NCI-H1092 (cell line): ENCODE measurements at places on chromosomes 12 and 14.

DNA sequence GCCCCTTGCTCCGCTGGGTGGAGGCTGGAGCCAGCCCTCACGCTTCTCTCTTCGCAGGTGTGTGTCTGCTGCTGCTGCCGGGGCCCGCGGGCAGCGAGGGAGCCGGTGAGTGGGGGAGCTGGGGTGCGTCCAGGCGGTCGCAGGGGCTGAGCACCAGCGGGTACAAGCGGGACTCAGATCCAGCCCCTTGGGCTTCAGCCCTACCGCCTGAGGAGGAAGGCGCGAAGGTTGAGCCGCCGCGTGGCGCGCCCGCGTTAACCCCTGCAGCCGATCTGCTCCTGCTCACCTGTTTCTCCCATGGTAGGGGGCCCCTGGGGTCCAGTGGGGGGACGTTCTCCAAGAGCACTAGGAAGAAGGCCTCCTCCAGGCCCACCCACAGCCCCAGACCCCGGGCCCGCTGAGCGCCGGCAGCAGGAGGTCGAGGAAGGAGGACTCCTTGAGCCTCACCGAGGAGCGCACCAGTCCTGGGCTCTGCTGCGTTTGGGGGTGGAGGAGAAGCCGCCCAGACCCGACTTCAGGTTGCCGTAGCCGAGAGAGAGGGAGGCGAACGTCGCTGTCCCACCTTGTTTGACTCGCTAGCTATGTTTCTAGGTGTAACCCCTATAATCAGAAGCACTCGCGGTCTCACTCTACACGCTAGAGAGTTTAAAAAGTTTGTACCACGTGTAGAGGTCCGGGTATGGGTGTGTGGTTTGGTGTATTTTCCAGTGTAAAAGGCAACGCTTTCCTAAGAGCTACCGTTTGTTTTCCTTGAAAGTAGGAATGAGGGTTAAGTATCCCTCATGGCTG, 834 bp downstream of the COCH start:
- DNase-seq, result peak; percentile 66

DNA sequence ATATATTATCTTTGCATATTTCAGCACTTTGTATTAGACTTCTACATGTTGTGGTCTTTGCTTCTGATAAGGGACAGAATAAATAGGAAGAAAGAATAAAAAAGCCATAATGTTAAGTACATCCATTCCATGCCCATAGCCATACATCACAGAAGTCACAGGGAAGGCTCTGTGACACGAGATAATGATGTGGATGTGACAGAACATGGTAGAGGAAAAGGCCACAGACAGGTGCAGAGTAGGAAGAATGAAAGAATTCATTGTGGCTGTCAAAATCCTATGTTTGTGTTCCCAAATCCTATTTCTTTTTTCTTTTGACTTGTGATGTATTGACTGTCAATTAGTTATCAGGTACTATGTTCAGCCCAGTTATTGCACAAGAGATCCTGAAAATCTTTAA, 38.4 kb downstream of the BICD1 start:
- no peak for DNase-seq

- DNase-seq, result no peak
These were observed 49.2 kb upstream of the EIF5 start for GRCh38 chr14:103284574-103285467.

DNA sequence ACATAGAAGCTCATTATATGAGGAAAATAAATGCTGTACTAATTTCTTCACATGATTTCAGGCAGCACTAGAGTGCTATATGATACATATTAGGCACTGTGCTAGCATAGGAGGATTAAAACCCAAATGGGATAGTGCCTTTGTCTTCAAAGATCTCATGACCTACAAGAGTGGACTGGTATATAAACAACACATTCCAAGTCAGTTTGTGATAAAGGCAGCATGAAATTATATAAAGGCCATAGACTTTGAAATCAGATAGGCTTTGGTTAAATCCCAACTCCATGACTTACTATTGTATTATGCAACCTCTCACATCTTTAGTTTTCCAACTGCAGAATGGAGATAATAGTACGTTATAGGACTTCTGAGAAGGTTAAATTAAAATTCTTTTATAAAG, 179.7 kb downstream of the RAD51B start:
- no peak for DNase-seq

DNA sequence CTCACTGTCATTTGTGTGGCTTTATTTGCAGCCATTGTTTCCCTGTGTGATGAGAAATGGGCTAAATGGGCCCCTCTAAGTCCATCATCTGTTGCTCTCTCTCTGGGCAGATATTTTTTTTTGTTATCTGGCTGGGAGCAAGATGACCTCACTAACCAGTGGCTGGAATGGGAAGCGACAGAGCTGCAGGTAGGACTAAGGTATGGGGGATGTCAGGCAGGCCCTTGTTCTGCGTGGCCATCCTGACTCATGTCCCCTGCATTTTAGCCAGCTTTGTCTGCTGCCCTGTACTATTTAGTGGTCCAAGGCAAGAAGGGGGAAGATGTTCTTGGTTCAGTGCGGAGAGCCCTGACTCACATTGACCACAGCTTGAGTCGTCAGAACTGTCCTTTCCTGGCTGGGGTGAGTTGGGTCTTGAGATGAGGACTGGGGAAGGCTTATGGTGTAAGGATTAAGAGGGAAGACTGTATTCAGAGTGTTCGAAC, 1.3 kb downstream of the MARS1 start:
- no peak for DNase-seq

DNA sequence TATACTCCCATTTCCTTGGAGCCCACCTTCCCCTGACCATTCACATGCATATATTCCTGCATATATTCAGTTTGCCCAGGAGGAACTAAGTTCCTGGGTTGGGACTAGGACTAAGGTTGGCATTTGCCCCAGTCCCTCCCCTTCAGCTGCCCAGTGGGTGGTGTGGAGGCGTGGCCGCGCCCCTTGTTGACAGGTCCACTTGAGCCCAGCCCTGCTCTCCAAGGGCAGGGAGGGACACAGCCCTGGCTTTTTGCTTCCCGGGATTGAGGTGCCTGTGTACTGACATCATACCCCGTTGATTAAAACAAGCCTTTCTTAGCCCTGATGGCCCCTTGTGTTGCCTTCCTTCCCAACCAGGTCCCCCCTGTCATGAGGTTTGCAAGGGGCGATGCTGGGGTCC, 7.3 kb downstream of the ERBB3 start:
- no peak for DNase-seq

DNA sequence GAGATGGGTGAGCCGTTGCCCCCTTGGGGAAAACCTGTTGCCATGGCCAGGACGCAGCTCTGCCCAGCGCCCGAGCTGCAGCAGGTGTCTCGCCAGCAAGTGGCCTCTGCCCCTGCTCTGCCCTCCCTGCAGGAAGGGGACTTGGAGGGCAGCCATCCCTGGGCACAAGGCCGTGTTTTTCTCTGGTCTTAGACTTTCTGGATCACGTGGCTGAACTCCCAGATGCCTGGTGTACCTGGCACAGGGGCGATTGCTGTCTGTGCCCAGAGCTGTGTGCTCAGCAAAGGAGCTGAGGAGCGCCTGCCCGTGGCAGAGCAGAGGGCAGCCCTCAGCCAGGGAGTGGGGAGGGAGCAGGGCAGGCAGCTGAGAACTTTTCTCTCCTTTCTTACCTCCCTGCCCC, 38.0 kb downstream of the TMEM63C start:
- DNase-seq, result peak; percentile 79

- DNase-seq, result no peak
These were observed 84.7 kb upstream of the LGR5 start for GRCh38 chr12:71354871-71355270.
